ENCODE measurements at places on chromosomes 3 and 15.

- no peak for DNase-seq
- H3K27ac ChIP-seq = peak overlapping the region; percentile 87
- H3K36me3 ChIP-seq = no peaks in the 10 kb centered on the region
- H3K27me3 ChIP-seq = no peaks in the 10 kb centered on the region
- H3K4me3 ChIP-seq = no peak overlapping the region
Observed at GRCh38 chr3:14212032-14212431, 33.4 kb downstream of the LSM3 start.

DNA sequence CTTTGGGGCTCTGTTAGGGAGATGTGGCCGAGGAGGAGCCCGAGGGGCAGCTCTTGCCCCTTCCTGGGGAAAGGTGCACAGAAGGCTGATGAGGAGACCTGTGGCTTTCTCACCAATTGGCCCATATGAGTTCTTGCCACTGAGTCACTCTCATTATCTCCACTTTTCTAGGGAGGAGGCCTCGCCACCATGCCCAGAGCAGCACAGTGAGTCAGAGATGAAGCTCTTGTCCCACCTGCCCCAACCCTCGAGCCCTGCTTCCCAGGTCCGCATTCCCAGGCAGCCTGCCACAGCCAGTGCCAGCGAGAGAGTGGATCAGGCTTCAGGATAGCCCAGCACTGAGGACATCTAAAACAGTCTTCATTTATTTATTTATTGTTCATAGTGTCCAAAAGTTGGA, 53.5 kb downstream of the AMOTL2 start:
- H3K27ac ChIP-seq = no peak overlapping the region
- peak; percentile 85 for DNase-seq

DNA sequence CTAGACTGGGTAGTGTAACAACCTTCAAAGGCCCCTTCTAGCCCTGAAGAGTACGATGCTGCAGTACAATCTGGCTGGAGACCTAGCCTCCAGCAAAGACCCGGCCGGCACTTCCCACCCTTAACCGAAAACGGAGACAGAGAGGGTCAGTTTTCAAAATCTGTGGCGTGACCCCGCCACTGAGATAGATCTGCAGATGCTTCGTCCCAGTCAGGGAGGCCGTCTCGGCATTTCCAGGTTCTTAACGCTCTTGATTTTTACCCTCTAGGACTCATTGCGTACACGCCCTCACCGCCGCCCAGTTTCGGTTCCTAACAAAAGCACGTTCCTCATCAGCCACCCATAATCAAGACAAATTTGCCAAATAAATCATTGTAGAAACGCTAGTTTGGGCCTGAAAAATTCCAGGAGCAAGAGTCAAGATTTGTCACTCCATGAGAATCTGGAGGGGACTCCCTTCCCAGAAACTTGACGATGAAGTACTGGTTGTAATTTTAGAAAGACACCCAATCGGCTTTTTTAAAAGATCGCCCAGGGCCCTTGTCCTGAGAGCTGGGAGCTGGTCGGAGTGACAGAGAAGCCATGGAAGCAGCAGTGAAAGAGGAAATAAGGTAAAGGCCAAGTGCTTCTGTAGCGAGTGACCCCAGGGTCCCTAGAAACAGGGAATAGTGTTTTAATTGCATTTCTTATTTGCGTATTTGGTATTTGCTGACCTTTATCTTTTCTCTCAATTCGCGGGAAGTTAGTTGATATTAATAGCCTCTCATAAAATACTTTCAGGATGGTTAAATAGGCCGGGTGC, 868 bp upstream of the TMEM87A start:
- no peaks in the 10 kb centered on the region for H3K36me3 ChIP-seq
- H3K27ac ChIP-seq = peak overlapping the region; percentile 94
- no peaks in the 10 kb centered on the region for H3K27me3 ChIP-seq
- peak overlapping the region; percentile 67 for H3K4me3 ChIP-seq

GRCh38 chr3:66655671-66656070, 154.8 kb upstream of the LRIG1 start:
- no peak overlapping the region for H3K4me3 ChIP-seq
- no peaks in the 10 kb centered on the region for H3K27me3 ChIP-seq
- H3K36me3 ChIP-seq = no peaks in the 10 kb centered on the region
- H3K27ac ChIP-seq = no peak overlapping the region

- no peak overlapping the region for H3K27ac ChIP-seq
- no peak for DNase-seq
- no peak overlapping the region for H3K4me3 ChIP-seq
Observed at GRCh38 chr15:100328796-100329195, 13.0 kb downstream of the ADAMTS17 start.

DNA sequence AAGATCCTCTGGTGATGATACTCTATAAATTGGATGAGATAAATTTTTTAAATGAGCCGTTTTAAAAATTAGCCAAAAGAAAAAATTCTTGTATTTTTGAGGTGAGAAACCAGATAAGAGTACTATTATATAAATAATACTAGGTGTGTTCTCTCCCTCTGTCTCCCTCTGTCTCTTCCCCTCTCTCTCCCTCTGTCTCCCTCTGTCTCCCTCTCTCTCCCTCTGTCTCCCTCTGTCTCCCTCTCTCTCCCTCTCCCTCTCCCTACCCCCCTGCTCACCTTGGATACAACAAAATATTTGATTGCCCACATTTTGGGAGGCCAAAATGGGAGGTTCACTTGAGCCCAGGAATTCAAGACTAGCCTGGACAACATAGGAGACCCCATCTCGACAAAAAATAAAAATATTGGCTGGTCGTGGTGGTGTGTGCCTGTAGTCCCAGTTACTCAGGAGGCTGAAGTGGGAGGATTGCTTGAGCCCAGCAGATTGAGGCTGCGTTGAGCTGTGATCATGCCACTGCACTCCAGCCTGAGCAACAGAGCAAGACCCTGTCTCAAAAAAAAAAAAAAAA, 168.5 kb downstream of the TCF12 start:
- no peaks in the 10 kb centered on the region for H3K4me1 ChIP-seq
- no peaks in the 10 kb centered on the region for H3K27me3 ChIP-seq
- no peak for DNase-seq
- H3K27ac ChIP-seq = no peak overlapping the region

DNA sequence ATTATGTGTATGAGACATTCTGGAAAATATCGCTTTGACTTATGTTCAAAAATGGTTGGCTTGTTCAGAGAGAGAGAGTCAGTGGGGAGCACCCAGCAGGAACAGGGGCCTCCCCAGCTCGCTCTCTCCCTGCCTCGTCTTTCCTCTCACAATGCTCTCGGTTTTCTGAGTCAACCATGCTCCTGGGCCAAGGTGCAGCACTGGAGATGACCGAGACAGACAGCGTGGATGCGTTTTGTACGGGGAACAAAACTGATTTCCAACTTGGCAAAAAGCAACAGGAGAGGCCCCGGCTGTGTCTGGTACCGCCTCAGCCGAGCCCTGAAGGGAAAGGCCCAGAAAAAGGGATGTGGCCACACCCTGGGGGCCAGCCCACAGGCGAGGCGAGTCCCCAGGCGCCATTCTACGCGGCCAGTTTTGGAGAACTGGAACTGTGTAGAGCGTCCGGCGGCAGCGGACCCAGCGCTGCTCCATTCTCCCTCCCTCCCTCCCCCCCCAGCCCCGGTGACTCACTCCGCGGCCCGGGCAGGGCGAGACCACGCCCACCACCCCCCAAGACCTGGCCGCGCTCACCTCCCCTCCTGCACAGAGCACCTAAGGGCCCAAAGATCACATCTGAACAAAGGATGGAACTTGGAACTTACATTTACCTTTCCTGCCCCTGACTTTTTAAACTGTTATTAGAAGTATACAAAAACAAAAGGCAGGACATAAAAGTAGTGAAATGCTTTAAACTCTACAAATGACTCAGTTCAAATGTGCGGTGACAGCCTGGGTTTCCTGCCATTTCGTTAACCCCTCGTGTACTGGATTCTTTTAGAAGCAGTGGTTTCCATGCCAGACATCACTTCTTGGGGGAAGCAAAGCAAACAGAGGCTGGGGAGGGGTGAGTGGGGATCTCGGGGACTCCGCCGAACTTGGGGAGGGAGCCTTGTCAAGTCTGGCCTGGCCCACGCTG, 12.7 kb downstream of the ATP10A start:
- H3K4me1 ChIP-seq = peaks cover 12% of the 10 kb centered on the region
- no peaks in the 10 kb centered on the region for H3K27me3 ChIP-seq
- H3K4me3 ChIP-seq = no peak overlapping the region
- no peaks in the 10 kb centered on the region for H3K36me3 ChIP-seq

GRCh38 chr15:33045066-33045810, 149.3 kb downstream of the FMN1 start:
- H3K27ac ChIP-seq = no peak overlapping the region
- no peak for DNase-seq
- H3K36me3 ChIP-seq = no peaks in the 10 kb centered on the region
- no peak overlapping the region for H3K4me3 ChIP-seq
- no peaks in the 10 kb centered on the region for H3K27me3 ChIP-seq
- H3K4me1 ChIP-seq = no peaks in the 10 kb centered on the region

DNA sequence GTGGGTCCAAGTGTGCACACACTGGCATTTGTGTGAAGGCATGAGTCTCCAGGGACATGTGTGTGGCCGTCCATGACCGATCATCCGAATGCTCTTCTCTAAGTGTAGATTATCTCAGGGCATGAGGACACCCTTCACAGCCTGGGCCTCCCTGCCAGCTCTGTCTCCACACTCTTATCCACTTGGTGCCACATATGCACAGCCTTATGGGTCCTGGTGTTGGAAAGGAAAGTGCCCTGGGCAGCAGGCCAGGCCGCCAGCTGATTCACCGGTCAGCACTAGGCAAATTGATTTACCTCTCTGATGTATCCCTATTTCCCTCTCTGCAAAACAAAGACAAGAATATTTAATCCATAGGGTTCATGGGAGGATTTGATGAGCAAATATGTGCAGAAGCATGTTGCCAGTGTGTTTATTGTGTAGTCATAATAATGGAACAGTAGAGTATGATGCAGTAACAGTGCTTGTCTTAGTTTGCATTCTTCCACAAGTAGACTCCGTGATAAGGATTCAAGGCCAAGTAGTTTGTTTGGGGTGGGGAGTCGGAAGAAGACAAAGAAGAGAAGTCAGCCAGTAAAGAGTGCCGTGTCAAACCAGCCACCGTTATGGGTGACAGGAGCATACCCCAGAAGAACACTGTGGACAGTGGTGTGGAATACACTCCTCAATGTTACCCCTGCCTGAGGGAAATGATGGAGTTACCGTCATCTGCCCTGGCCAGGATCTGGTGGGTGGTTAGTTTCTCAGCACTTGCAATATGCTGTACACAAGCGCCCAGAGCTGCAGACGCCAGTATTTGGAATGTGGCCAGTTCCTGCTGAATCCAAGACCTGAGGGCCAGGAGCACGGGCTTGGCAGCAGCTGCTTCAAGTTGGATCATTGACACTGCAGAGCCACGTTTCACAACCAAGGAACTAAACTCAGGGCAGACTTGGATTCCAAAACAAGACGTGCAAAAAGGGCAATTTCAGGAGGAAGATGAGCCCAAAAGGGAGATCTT, 85.1 kb downstream of the MTHFS start:
- DNase-seq = no peak
- H3K27me3 ChIP-seq = no peaks in the 10 kb centered on the region
- no peaks in the 10 kb centered on the region for H3K36me3 ChIP-seq
- H3K4me1 ChIP-seq = no peaks in the 10 kb centered on the region
- no peak overlapping the region for H3K4me3 ChIP-seq

DNA sequence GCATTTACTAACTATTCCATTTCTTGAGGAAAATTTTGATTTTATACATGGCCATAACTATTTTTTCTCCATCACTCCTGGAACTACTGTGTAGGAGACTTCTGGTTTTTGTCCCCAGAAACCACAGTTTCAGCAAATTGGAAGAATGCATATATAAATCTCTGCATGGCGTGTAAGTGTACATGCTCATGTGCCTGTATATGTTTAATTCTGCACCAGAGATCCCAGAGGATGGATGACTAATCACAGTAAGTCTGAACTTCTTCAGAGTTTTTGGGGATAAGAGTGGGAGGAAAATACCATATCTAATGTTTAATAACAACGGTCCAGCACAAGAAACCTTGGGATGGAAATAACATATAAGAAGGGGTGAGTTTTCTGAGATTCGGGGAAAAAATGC, 10.9 kb upstream of the COL6A6 start:
- no peaks in the 10 kb centered on the region for H3K27me3 ChIP-seq
- no peaks in the 10 kb centered on the region for H3K4me1 ChIP-seq
- no peak for DNase-seq
- H3K36me3 ChIP-seq = no peaks in the 10 kb centered on the region

DNA sequence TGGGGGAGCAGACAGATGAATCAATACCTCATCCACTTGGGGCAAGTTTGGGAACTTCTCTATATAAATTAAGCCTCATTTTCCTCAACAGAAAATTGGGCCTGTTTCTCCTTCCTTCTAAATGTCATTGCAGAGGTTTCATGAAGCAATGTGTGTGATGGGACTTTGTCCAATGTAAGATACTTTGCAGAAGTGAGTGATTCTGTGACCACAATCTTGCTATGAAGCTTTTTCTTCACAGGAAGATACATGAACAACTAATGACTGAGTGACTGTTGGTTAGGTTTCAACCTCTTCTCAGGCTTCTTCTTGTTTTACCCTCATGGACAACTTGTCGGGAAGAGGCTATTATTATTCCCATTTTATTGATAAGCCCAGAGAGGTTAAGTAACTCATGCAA, 11.0 kb downstream of the TMEM45A start:
- no peak for DNase-seq
- no peaks in the 10 kb centered on the region for H3K36me3 ChIP-seq
- no peaks in the 10 kb centered on the region for H3K4me1 ChIP-seq
- no peak overlapping the region for H3K4me3 ChIP-seq
- H3K27ac ChIP-seq = no peak overlapping the region
- no peaks in the 10 kb centered on the region for H3K27me3 ChIP-seq

DNA sequence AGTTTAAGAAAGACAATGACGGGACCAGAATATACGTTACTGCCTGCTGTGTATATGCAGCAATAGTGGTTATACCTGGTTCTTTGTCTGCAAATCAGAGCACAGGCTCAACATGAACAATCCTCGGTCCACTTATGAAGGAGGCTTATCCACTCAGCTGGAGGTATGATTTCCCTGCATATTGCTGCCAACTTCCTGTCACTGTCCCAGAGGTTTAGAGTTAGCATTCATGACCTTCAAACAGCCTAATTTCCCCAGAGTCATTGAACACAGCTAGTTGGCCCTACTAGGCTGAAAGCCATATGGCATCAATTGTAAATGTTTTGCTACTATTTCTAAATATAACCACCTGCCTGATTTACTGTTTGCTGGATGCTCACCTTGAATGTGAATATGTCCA, 224.9 kb upstream of the ZNF717 start:
- no peak overlapping the region for H3K27ac ChIP-seq
- DNase-seq = no peak

- no peak overlapping the region for H3K27ac ChIP-seq
- H3K36me3 ChIP-seq = peaks cover 10% of the 10 kb centered on the region
- no peaks in the 10 kb centered on the region for H3K27me3 ChIP-seq
- H3K4me1 ChIP-seq = peaks cover 3% of the 10 kb centered on the region
Observed at GRCh38 chr3:170162052-170162451, 19.5 kb downstream of the PHC3 start.

GRCh38 chr15:72199721-72200212, 2.2 kb upstream of the GRAMD2A start:
- peak; percentile 89 for DNase-seq
- H3K4me3 ChIP-seq = no peak overlapping the region
- no peak overlapping the region for H3K27ac ChIP-seq
